ENCODE measurements at places on chromosomes 4 and X.
A peak's percentile ranks its signal among the peaks of the same experiment; 100 is the strongest.

DNA sequence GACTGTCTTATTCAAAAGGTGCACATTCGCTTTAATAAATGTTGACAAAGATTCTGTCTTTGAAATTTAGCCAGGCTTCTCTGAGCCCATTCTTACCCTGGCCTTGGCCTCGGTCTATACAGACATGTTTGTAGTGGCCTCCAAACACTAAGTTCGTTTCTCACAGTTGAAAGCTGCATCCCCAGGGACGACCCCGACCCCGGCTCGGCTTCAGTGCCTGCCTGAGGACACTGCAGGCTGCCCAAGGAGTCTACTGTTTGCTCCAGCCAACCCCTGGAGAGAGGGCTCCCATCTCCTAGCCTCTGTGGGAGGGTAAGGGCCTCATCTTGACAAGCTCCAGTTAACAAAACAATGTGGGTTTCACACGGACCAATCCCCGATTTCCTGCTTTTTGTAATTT is 390.6 kb upstream of the ZFP42 start:
- DNase-seq, result no peak

DNA sequence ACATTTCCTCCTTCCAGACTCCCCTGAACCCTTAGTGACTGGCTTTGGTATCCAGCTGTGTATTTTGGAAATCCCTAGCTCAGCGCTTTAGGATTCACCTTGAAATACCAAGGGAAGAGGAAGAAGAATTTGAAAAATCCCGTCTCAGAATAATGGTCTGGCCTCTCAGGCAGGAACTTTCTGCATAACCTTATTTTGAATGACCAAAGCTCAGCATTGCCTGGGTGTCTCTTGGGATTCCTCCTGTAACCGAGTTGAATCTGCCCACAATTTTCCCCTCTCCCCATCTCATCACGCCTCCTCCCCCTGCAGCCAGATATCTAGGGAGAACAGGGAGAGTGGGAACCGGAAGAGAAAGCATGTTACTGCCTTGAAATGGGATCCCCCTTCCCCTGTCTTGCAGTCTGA is 116.2 kb downstream of the SMIM20 start:
- no peak for DNase-seq

GRCh38 chr4:145939856-145940255 is 1.2 kb upstream of the ZNF827 start:
- no peak for DNase-seq

DNA sequence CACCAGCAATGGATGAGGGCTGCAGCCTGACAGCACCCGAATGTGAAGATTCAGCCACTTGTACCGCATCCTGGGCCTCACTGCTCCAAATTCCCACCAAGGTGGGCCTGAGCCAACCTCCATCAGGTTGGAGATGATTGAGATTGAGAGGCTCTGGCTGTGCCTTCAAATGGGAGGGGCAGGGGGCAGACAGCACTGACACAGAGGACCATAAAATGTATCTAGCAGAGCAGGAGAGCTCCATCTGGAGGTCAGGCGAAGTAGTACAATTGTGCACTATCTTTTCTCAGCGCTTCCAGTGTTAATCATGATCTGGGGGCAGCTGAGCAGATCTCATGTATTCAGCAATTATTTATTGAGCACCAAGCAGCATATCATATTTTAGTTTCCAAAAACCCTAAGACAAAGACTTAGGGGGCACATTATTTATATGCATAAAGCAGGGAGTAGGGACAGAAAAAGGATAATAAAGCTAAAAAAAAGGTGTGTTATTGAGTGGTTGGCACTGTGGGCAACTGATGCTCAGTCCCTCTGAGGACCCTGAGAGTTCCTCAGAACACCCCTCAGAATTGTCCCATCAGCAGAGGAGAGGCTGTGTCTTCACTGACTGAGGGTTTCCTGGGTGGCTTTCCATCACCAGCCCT is 31.6 kb upstream of the C1QTNF7 start:
- DNase-seq, result peak; percentile 26

- no peak for DNase-seq
Observed at GRCh38 chrX:149473092-149473491, 32.0 kb downstream of the IDS start.

DNA sequence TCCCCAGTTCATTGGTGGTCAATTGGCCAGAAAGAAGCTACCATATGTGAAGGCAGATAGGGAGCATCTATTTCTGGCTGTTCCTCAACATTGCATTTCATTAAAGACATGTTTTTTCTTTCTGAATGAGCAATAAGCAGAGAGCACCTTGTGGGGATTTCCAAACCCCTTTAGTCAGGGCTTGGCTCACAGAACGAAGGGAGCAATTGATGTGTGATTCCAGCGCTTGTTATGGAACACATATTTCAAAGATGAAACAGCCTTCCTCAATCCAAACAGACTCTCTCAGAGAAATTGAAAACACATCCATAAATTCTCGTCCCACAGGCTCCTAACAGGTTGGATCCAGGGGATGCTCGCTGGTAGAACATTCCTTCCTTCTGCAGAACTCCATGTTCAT is 84.1 kb downstream of the CLCN4 start:
- DNase-seq, result no peak

DNA sequence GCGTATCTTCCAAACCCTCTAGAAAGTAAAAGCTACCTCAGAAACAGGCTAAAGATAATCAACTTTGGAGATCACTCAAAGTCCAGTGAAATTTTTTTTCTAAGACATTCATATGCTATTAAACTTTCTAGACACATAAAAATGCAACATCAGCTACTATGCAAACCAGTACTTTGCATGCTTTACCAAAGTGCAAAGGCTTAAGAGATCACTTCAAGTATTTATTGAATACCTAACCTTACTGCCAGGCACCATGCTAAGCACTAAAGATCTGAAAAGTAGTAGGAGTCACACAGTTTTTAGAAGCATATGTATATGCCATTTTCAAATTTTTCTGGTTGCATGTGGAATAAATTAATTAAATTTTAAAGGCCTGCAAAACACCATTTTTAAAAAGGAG is 115.8 kb downstream of the THOC2 start:
- DNase-seq, result no peak

GRCh38 chrX:145687146-145687545 is 130.5 kb upstream of the SLITRK2 start:
- DNase-seq, result no peak

DNA sequence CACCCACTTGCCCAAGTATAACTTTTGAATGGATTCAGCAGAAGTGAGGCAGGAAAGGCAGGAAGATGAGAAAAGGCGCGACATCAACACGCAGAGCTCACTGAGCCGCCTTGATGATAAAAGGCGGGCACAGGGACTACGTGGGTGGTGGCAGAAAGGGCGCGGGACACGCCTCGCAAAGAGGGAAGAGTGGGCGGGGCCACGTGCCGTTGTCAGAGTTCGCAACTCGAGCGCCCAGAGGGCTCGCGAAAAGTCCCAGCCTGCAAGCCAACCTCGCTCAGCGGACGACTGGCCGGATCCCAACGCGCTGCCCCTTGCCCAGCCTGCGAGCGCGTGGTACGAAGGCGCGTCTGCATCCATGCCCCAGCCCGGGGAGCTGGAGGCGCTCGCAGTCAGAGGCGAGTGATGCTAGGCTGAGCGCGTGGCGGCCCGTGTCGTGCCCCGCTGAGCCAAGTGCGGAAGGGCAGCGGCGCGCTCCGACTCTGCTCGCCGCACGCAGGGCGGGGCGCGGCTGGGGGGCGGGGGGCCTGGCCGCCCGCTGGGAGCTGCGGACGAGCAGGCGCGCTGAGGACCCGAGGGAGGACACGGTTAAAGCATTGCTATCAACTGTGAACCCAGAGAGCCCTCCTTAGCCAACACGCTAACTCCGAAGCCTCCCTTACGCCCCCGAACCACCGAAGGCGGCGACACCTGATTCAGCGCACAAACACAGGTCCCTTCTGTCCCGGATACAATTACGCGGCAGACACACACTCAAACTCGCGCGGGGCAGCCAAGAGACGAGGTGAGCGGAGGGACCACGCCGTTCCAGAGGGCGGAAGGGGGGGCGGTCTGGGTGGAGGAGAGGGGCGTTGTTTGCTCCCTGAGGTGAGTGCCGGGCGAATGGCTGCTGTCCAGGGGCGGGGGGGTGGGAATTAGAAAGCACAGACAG is at the start of gene UGT8:
TSS of gene UGT8 (plus strand) at position 617 of the 931 bp plus-strand sequence. CDS start 24,074 bp downstream, outside the sequence.
- DNase-seq, result peak; percentile 14

Data from activated T-cell treated with anti-CD3 and anti-CD28 coated beads for 4 hours (primary cell).